NCI-H748 treated with DMSO at 0.1 percent for 48 hours (cell line): ENCODE measurements at places on chromosomes 3 and 15.
A peak's percentile ranks its signal among the peaks of the same experiment; 100 is the strongest.

DNA sequence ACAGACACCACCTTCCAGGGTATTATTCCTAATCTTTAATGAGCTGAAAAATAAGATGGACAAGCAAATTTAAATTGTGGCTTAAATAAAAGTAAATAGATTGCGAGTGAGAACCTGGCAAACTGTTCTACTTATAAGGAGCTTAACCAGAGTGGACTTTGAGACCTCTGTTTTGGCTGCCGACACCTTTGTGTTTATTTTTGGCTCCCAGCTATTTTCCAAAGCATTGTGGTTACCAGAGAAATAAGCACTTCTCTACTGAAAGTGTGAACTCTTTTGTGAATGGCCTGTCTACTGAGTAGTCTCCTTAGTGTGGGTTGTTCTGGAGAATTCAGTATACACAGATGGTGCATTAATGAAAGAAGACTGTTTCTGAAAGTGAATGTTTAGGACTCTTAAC, 109.4 kb downstream of the ATP8B4 start:
- DNase-seq = no peak

DNA sequence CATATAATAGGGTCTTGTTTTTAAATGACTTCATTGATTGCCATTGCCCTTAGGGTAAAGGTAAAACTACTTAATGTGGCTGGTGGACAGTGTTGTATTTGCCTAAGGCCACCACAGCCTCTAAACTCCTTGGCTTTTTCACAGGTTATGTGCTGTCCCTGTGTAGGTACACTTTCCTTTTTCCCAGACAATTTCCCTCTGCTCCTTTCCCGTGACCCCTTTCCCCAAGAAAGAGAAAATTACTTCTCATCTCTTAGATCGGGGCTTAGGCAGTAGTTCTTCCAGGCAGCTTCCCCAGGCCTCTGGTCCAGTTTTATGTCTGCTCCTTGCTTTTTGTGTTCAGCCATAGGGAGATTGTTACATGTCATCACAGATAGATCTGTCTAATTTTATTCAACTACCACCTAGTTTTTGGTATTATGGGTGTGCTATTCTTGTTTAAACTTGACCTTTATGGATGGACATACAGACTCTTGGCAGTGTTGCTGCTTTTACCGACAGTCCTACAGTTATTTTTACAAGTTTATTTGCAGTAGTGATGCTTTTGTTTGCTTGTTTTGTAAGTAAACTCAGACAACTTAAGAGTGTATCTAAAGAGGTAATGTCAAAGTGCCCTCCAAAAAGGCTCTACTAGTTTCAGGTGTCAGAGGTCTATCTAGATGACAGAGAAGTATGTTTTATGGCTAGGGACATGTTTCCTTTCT, 20.5 kb upstream of the SCAANT1 start:
- DNase-seq = no peak

GRCh38 chr3:168467115-168467714, 371.5 kb upstream of the GOLIM4 start:
- no peak for DNase-seq

GRCh38 chr3:13482106-13482690, 2.1 kb downstream of the HDAC11 start:
- no peak for DNase-seq

DNA sequence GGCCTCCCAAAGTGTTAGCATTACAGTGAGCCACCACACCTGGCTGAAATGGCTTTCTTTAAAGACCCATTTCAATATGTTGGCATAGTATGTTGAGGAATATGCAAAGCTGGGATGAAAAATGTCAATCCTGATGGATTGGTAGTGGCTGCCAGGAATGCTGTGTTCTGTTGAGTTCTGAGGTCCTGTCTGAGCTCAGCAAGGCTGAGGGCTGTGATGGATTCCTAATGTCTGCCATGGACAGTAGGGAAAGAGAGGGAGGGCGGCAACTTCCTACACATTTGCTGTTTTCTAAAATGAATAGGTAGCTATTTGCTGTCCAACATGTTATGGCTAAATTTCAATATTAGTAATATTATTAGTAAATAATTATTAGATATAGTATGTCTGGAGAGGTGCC, 8.2 kb downstream of the RAB8B start:
- no peak for DNase-seq

GRCh38 chr3:186538779-186539178, 5.4 kb downstream of the CRYGS start:
- no peak for DNase-seq

DNA sequence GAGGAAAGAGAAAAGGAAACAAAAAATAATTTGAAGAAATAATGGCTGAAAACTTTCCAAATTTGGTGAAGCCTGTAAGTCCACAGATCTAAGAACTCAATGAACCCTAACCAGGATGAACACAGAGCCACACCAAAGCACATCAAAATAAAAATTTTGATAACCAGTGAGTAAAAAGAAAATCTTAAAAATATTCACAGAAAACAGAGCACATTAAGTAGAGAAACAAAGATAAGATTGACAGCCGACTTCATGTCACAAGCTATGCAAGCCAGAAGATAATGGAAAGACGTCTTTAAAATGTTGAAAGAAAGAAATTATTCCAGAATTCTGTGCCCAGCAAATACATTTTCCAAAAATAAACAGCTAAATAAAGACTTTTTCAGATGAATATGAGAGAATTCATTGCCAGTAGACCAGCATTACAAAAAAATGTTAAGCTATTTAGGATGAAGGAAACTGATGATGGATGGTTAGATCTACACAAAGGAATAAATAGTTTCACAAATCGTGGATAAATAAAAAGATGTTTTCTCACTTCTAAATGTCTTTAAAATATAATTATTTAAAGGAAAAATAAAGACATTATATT, 140.2 kb upstream of the SKOR1 start:
- DNase-seq = peak; percentile 2

DNA sequence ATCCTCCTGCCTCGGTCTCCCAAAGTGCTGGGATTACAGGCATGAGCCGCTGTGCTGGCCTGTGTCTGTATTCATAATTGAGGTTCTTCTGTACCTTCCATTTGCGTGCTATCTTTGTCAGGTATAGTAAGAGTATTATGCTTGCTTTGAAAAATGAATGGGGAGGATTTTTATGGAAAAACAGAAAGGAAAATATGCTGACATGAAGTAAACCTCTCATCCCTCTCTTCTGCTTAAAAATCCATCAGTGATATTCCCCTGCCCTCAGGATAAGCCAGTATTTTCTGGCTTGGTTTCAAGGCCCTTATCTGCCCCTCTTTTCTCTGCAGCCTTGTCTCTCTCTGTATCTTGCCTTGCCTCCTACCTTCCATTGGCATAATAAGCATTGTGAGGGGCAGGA, 80.7 kb downstream of the NR1D2 start:
- no peak for DNase-seq

DNA sequence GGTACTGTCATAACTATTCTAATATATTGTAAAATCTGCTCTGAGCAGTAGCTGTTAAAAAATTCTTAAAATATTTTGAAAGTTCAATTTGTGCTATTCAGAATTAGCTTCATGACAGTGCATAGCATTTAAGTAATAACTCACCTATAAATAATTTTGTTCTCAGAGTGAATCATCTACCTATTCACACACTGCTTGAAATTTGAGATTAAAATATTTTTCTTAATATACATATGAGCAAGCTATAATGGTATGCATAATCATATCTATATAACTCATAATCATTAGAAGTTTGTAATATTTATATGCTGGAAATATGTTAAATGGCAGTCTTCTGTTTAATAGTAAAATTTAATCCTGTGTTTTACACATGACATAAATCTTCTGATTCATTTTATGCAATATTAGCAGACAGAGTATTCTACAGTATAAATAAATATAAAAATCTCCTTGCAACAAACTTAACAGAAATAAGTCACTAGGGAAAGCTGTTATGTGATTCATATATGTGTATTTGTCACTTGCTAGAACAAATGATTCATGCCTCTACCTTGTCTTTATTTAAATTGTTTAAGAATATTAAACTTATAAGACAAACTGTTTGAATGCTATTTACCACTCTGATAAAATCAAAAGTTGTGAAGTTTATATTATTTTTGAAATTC, 710.8 kb downstream of the PLOD2 start:
- no peak for DNase-seq

- no peak for DNase-seq
Measured at GRCh38 chr3:55118451-55118850, 190.6 kb upstream of the LRTM1 start.

DNA sequence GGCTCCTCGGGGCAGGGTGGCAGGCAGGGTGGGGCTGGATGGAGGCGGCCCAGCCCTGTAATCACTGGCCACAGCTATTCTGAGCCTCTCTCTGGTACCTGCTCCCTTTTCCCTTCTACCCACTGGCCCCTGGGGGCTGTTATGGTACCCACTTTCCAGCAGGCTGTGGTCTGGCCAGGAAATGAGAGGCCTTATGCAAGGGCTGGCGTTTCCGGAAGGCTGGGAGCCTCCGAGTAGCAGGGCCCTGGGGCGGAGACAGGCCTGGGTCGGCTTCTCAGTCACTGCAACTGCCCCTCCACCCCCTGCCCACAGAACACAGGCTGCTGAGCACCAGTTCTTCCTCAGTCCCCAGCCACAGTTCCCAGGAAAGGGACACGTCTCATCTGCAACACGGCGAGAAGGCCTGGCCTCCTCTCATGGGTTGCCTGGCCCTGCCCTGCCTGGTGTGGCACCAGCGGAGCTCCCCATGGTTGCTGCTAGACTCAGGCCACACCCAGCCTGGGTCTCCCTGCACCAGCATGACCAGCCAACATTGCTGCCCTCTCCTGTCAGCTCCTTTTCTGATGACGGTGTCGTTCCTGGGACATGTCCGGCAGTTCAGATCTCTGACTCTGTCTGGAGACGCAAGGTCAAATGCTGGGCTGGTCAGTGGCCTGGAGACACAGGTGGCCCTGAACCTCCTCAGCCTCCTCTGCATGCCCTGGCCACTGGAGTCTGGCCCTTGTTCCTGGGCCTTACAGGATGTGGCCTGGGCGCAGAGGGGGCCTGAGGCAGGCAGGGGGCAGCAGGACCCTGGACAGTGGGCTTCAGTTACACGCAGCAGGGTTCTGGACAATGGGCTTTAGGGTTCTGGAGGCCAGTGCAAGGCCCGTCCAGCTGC, 6.5 kb downstream of the CHST13 start:
- DNase-seq = no peak

- DNase-seq = no peak
Measured at GRCh38 chr3:45123030-45123429, 23.1 kb downstream of the CDCP1 start.

DNA sequence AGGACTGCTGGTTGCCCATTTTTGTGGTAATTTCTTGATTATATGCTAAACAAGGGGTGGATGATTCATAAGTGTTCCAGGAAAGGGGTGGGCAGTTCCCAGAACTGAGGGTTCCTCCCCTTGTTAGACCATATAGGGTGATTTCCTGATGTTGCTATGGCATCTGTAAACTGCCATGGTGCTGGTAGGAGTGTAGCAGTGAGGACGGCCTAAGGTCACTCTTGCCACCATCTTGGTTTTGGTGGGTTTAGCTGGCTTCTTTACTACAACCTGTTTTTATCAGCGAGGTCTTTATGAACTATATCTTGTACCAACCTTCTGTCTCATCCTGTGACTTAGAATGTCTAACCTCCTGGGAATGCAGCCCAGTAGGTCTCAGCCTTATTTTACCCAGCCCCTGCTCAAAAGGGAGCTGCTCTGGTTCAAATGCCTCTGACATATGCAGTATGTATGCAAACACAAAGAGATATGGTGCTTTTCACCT, 46.2 kb downstream of the C3orf38 start:
- no peak for DNase-seq

- DNase-seq = no peak
Measured at GRCh38 chr15:64429448-64429847, 30.9 kb upstream of the ZNF609 start.

GRCh38 chr3:12743583-12743982, 15.5 kb downstream of the TMEM40 start:
- DNase-seq = no peak
